ENCODE measurements at places on chromosomes 6 and 20.

GRCh38 chr6:155400654-155400965 is 55.0 kb downstream of the NOX3 start:
- DNase-seq: no peak

GRCh38 chr20:621125-621756 is 11.1 kb upstream of the TCF15 start:
- no peak for DNase-seq

- DNase-seq: no peak
These were observed 59.3 kb downstream of the MAN1A1 start for GRCh38 chr6:119290306-119290705.

DNA sequence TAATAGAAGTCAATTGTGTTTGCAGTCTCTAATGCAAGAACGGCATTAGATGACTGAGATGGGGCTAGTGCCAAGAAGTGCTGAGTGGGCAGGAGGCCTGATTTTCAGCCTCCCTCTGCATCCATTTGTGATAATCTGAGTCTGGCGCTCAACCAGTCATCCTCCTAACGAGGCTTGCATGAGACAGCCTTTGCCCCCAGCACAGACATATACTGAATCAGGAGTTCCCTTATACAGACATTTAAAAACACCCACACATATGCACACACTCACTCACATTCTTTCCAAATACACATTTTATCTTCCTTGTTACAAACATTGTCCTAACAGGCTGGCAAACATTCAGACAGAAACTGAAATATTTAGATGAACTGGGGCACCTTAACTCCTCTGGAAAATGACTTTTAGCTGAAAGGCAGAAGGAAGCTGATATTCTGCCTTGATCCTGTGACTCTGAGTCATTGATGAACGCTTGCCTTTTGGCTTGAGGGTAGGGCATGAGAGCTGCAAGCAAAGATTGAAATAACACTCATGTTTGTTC is 562.3 kb downstream of the DHX35 start:
- DNase-seq: no peak

GRCh38 chr20:1317545-1318255 is 11.2 kb downstream of the SDCBP2 start:
- peak; percentile 38 for DNase-seq

DNA sequence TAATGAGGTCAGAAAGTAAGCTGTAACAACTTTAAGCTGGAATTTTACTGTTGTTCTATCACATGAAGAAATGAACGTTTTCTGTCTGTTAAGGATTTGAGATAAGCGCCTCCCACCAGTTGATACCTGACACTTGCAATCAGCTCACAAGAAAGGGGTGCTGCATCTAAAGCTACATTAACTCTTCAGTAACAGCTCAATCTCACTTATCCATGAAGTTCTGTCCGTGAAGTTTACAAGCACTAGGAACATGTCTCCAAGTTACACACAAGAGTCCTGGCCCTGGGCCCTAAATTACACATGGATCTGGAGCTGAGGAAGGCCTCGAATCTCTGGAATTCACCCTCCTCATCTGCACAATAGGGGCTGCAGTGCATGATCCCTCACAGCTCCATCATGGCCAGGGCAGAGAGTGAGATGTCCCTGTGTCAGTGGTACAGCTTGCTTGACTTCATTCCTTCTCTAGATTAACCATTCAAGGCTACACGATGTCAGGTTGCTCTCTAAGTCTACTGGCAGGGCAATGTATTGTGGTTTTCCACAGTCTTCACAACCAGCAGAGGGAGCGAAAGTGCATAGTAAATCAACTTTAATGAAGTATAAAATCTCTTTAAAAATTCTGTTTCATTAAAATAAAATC is 182.4 kb upstream of the MCHR2 start:
- DNase-seq: no peak

DNA sequence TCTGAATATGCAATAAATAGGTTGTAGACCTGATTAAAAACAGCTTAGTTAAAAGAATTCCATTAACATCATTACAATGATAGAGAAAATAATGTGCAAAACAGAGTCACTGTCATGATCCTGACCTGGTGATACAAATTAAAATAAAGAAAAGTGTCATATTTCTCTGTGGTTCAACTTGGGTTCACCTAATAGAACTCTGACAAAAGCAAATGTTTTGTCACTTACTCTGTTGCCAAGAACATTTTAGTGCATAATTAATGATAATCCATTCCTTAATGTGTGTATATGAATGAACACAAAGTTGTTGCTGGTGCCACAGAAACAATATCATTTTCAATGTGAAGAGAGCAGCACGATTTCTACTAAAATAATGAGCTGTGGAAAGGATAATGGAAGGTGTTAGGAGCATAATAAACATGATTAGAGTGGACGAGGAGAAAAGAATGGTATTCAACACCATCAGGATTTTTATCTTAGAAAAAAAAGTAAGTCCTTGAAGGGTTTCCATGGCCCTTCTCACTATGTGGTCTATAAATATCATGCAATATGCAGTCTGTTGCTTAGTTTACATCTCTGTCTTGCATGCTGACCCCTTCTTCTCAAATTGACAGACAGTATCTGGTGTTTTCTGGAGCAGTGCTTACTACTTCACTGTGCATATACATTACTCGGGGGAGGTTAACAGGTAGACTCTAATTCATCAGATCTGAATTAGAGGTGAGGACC is 656.6 kb upstream of the MMS22L start:
- DNase-seq: no peak

- DNase-seq: no peak
These were observed 127.2 kb upstream of the TCF21 start for GRCh38 chr6:133761706-133762105.

GRCh38 chr6:148497717-148498116 is 155.1 kb downstream of the SASH1 start:
- DNase-seq: no peak

GRCh38 chr6:35359744-35360348 is 17.5 kb downstream of the PPARD start:
- DNase-seq: no peak
